ENCODE measurements at places on chromosomes 6 and 20.

DNA sequence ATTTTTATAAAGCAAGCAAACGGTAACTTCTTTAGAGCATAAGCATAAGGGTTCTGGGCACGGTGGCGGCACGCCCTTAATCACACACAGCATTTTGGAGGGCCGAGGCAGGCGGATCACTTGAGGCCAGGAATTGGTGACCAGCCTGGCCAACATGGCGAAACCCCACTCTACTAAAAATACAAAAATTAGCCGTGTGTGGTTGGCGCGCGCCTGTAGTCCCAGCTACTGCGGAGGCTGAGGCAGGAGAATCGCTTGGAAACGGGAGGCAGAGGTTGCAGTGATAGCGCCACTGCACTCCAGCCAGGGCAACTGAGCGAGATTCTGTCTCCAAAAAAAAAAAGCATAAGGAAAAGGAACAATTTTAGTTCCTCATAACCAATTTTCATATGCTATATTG lies 2.6 kb downstream of the SENP6 start:
- no peak for DNase-seq

DNA sequence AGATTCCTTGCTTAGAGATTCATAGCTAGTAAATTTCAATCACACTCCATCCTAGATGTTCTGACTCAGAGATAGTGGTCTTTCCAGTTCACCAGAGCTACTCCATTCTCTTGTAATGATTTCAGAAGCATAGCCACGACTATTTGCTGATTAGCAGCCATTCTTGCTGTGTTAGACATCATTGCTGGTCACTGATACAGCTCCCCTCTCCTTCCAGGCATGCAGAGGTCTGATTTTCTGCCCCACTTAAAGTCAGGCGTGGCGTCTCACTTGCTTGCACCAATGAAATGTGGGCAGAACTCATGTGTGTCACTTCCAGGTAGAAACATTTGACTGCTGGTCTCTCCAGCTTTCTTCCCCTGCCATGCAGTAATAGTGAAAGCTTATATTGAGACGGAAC lies 168.9 kb upstream of the JARID2 start:
- DNase-seq = no peak

GRCh38 chr6:163645560-163645959 lies 231.0 kb downstream of the QKI start:
- DNase-seq = no peak

DNA sequence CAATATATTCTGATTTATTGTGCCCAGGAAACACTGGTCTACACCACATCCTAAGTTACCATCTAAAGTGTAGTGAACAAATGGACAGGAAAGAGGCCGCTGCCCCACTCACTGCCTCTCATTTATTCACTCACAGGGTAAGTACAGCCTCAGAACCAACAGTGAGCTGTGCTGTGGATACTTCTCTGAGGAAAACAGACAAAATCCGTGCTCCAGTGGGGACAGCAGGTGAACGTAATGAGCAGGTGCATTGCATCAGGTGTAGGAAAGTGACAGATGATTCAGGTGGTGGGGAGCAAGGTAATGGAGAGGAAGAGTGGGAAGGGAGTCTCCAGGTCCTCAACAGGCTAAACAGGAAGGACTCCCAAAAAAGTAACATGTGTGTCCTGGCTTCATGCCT lies 8.4 kb upstream of the ULBP2 start:
- no peak for DNase-seq

DNA sequence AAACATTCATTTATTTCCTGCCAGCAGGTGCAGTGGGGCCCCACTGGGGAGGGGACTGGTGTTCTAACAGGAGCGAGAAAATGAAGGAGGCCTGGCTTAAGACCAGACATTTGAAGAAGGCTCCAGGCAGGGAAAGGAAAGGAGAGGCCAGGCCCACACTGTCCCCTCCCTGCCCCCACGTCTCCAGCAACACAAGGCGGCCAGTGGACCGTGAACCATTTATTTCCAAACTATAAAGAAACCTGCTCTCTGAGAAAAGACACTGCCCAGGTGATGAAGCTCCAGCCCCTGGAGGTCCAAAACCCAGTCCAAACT lies 41.4 kb upstream of the CDH22 start:
- peak; percentile 84 for DNase-seq

DNA sequence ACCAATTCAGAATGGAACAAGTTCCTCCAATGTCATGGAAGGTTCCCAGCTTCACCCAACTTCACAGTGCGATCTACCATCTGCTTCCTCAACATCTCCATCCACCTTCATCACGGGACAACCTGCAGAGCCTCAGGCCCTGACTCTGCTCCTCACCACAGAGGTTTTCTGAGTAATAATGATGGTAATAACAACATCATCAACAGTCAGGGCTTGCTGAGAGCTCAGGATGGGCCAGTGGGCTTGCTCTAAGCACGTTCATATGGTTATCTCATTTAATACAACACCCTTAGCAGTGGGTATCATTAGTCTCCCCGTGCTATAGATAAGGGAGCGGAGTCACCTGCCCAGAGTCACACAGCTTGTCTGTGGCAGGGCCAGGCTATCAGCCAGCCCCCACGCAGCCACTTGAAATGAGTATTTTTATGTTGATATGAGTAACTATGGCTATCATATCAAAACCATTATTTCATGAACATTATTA lies 38.6 kb downstream of the PREX1 start:
- no peak for DNase-seq

DNA sequence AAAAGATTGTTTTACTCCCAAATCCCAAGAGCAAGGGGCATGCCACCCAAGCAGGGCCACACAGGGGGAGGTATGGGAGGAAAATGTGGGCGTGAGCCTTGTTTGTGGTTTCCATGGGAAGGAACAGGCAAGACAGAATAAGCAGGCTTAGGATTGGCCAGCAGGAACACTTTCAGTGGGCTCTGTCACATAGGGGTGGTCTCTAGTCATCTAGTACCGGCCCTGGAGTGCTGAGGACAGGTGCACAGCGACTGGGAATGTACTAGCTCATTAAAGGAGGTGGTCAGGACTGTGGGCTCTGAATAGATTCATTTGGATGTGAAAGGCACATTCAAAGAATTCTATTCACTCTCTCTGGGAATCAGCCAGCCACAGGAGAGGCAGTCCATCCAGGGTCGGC lies 175.6 kb downstream of the TBC1D7 start:
- no peak for DNase-seq
